CD8-positive, alpha-beta memory T cell (primary cell): ENCODE measurements at places on chromosomes 7 and 10.

DNA sequence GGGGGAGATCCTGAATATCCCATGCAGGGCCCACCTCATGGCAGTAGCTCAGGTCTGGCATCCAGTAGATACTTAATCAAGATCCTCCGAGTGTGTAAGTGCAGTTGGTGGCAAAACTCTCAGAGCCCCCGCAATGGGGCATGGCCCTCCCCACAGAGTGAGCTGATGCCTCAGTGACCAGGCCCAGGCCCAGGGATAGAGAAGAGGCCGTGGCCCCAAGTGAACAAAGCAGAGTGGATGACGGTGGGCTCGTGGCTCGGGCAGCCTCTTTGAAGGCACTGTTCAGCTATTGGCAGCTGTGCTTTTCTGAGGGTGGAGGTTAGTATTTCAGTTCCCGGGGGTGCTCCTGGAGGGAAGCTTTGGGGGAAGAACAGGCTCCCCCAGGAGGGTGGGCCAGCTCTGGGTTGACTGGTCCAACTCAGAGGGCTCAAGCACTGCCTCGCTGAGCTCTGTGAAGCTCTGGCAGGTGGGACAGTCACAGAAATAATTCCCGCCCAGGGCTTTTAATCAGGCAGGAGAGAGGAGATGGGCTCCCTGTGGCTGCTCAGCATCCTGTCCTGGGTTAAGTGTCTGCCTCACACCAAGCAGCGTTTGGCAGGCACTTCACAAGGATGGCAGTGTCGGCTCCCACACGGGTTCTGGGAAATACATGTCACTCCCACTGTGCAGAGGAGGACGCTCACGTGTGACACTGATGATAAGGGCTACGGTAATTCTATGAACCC is 583.6 kb downstream of the TCERG1L start:
- DNase-seq = no peak

DNA sequence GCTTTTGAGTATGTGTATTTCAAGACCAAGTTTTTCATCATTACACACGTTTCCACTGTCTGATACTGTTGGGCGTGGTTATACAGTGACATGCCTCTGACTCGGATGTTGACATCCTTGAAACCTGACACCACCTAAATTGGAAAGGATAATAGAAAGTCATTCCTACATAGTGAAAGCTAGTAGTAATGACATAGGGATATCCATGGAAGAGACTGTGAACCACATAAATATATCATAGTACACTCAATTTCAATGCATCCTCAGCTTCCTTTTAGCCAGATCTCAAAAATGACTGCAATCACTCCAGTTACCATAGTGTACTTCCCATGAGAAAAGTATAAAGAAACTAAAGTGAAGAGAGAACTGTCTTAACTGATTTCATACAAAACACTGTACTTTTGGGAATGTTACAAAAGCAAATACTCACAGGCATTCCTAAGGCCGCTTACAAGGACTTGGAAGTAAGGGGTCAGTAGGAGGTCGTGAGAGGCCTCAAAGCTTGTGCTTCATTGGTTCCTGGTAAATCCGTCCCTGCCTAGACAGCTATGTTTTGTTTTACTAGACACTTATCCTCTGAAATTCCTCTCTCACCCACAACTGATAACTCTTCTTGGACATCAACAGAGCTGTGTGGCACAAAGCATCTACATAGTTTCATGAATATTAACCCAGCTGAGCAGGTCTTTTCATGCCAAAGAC is 71.8 kb upstream of the VWDE start:
- no peak for DNase-seq

DNA sequence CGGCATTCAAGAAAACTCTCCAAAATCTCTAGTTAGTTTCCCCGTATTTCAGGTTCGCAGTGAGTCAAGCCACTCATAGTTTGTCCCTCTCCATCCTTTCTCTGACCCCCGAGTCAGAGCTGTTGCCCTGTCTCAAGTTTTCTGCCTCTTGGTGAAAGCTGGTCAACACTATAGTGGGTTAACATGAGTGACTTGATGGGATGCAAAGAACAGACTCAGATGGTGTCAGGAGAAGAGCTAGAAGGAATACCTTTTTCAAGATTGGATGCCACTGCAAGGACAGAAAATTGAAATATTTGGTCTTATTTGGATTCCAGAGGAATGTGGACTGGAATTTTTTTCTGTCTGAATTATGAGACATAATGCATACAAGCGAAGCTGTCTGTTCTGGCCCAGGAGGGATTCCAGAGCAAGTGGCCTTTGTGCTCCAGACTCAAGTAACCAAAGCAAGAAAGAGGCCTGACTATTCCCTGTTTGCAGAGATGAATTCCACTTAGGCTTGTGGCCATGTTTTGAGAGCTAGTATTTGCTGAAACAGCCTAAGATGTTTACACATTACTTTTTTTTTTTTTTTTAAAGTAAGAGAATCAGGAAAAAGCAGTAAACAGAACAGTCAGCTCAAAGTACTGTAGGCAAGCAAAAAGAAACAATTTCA is 67.4 kb downstream of the VWC2 start:
- no peak for DNase-seq

GRCh38 chr7:123275036-123275753 is 75.4 kb upstream of the SLC13A1 start:
- no peak for DNase-seq

DNA sequence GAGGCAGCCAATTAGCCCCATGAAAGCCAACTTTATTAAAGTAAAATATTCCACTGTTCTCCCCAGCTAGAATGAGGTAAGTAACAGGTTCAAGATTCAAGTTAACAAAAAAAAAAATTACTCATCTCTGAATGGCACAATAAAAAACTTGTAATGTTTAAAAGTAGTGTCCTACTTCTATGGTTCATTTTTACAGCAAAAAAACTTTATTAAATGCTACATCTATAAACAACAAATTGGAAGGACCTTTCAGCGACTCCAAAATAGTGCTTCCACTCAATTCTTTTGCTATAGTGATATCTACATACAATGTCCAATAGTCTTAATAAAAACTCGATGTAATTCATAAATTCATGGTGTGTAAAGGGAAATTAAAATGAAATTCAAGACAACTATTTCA is 59.2 kb downstream of the EZH2 start:
- no peak for DNase-seq

GRCh38 chr10:133309720-133310398 is 1.1 kb downstream of the ZNF511 start:
- peak; percentile 59 for DNase-seq

- DNase-seq = no peak
Measured at GRCh38 chr7:152196391-152196790, 170.9 kb downstream of the GALNT11 start.

DNA sequence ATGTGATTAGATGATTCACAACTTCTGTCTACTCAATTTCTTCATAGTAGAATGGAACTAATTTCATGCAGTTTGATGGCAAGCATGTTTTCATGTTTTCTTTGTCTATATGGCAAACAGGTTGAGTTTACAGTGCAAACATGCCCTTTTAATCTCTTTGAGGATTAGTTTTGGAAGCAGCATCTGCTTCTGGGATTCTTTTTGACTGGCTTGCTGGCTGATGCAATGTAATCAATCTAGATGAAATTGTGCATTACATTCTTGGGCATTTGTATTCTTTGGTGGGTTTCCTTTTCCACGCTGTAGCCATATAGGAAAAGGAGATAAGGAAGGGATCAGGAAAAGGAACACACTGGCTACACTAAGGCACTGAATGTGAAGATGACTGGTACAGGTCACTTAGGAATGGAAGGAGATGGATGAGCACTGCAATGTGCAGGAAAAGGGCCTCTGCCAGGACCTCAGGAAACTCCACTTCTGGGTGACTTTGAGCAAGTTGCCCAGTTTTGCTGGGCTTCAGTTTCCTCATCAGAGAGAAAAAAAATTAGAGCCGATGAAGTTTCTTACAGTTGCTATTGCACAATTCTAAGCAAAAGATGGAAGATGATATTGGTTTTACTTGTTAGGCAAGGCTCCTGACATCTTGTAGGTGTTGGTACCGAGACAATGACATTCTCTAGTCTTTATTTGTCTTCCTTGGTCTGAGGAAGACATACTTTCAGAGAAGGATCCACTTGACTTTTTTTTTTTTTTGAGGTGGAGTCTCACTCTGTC is 269.1 kb downstream of the SUGCT start:
- DNase-seq = no peak

- DNase-seq = no peak
Measured at GRCh38 chr7:117873310-117874190, at the start of gene CTTNBP2. CTTNBP2 (minus strand) TSS chr7:117873441; CDS start chr7:117873415, 26 bp downstream.

DNA sequence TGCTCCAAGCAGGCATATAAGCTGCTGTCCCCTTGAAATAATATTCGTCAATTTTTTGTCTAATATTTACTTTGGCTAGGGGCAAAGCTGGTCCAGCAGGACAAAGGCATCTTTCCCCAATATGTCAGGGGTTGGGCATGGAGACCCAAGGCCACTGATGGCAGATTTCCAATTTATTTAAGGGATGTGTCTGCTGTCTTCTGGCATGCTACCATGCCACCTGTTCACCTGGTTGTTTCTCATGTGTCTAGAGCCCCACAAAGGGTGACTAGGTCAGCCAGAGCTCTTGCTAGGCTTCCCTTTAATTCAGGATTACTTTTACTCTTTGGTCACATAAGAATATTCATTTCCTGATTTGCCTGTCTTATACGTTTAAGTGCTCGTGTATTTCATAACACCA is 22.1 kb upstream of the SYPL1 start:
- no peak for DNase-seq
